Fibroblast of lung (primary cell): ENCODE measurements at places on chromosomes 12 and 14.
A peak's percentile ranks its signal among the peaks of the same experiment; 100 is the strongest.

GRCh38 chr14:24300326-24300980 is 803 bp downstream of the NOP9 start:
- peak overlapping the region; percentile 88 for H3K27ac ChIP-seq
- no peaks in the 10 kb centered on the region for H3K27me3 ChIP-seq
- no peak for DNase-seq
- peaks cover 25% of the 10 kb centered on the region for H3K36me3 ChIP-seq
- peak overlapping the region; percentile 95 for H3K4me3 ChIP-seq

GRCh38 chr12:93741659-93742109 is 64.5 kb downstream of the CRADD start:
- peaks cover 11% of the 10 kb centered on the region for H3K4me1 ChIP-seq
- peak overlapping the region; percentile 94 for H3K27ac ChIP-seq
- H3K4me3 ChIP-seq, result peak overlapping the region; percentile 62

DNA sequence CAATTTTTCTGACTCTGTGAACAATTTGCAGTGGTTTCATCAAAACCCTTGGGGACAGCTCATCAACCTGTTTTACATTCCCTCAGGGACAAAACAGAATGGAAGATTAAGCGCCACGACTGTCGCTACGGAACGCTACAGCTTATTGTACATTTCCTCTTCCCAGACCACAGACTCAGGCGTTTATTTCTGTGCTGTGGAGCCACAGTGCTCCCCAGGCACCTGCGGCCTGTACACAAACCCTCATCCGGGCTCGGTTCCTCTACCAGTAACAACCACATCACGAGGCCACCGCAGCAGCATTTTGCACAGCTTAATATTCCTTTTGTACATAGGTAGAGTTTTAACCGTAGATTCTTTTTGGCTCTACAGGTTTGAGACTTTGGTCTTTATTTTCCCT is 397.4 kb upstream of the OR4E1 start:
- H3K4me3 ChIP-seq, result no peak overlapping the region
- H3K4me1 ChIP-seq, result no peaks in the 10 kb centered on the region
- H3K36me3 ChIP-seq, result no peaks in the 10 kb centered on the region
- DNase-seq, result no peak
- H3K27ac ChIP-seq, result no peak overlapping the region

GRCh38 chr14:101849125-101849524 is 87.6 kb downstream of the PPP2R5C start:
- H3K27me3 ChIP-seq, result no peaks in the 10 kb centered on the region
- no peaks in the 10 kb centered on the region for H3K4me1 ChIP-seq
- no peak overlapping the region for H3K27ac ChIP-seq
- no peak for DNase-seq
- H3K4me3 ChIP-seq, result no peak overlapping the region

DNA sequence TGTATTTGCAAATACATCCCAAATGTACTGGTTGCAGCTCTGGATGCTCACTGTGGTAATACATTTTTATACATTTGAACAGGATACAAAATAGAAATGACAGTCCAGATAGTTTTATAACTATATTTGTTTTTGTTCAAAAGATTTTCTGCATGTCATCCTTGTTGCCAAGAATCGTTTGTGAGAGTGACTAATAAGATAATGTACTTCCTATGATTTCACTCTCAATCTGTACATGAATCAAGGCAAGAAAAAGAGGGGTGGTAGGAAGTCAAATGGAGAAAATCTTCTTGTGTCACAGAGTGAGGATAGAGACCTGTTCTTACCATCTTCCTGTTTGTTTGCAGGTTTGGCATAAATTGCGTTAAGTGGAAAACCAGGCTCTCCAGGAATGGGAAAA is 13.9 kb downstream of the ARPC3 start:
- H3K36me3 ChIP-seq, result peaks cover 7% of the 10 kb centered on the region
- H3K4me1 ChIP-seq, result no peaks in the 10 kb centered on the region
- H3K27ac ChIP-seq, result no peak overlapping the region
- no peak overlapping the region for H3K4me3 ChIP-seq
- no peaks in the 10 kb centered on the region for H3K27me3 ChIP-seq
- DNase-seq, result peak; percentile 21
